ENCODE measurements at places on chromosomes 12 and 14.

DNA sequence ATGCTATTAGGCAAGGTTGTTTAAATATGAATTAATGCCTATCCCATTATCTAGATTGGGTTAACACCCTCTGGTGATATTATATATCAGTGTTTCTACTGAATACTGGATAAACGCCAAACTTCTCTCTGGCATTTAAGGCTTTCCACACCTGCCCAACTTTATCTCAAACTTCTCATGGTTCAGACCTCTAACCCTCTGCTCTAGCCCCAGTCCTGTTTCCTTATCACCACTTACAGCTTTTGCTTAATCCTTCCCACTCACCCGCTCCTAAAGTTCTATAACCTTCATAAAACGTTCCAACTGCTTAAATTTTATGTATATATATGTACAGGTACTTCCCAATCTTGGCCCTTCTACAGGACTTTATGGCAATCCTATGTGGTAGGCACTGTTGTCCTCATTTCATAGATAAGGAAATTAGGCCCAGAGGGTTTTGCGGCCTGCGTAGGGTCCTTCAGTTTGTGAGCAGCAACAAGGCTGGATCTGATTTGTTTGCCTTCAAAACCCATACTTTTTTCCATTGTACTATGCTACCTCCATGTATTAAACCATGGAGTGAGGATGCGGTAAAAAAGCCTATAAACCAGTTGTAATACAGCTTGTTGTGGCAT, 1.2 kb downstream of the LPCAT3 start:
- no peak for DNase-seq

DNA sequence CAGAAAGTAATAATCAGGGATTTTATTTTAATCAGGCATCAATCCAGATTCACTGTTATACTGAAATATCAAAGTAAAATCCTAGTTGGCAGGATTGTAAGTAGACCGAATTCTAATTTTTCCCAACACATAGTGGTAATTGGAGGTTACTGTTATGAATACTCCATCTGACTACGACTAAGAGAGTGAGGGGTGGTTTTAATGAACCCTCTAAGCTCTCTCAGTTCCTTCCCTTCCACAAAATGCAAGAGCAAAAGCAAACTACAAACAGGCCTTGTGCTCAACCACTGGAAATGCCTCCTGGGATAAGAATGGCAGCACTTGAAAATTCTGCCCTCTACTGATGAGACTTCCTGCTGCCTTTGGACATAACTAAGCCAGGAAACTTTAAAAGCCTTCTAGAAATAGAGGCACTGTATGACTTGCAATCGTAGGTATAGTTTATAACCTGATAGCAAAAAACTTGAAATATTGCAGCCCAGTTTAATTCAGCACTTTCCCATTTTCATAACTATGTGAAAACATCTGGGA, 184.8 kb downstream of the SLC16A7 start:
- DNase-seq, result no peak

DNA sequence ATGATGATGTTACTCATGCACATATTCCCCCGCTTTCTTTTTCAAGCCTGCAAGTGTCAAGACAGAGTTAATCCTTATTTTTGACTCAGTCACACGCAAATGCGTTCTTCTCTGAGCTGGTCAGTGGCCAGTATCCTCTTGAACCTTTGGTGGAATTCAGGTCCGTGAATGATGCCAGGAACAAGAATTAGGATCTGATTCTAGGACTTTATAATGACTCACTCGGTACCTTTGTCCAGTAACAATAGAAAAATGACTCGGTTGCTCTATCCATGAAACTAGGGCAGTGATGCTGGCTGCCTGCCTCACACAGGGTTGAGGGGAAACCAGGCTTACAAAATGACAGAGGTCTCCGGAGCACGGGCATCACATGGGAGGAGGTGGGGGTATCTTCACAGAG, 185.8 kb upstream of the NUDT4 start:
- no peak for DNase-seq

DNA sequence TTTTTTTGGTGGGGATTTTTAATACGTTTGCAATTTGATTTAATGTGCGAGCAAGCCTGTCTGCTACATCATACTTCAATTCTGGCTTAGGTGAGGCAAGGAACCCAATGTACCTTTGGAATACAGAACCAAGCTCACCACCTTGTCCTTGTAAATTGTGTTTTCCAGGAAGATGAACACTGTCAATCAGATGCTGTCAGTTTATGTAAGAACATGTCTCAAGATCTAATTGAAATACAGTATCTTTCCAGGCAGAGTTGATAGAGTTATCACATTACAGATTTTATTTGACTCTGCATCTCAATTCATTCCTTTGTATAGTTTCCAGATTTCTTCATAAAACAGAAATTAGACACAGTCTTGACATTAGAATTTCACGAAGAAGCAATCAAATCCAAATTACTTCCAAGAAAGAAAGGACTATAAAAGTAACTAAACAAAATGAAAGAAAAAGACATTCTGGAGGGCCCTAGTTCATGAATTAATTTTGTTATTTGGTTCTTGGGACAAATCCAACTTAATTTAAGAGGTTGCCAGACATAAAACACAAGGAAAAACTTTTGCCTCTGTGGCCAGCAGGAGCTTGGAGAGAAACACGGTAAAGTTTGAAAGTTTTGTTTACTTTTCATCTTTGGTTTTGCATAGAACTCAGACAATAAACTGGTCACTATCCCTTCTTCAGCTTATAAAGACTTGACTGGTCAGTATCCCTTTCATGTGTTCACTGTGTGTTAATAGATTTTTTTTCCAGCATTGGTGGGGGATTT, 16.4 kb upstream of the MED13L start:
- no peak for DNase-seq

DNA sequence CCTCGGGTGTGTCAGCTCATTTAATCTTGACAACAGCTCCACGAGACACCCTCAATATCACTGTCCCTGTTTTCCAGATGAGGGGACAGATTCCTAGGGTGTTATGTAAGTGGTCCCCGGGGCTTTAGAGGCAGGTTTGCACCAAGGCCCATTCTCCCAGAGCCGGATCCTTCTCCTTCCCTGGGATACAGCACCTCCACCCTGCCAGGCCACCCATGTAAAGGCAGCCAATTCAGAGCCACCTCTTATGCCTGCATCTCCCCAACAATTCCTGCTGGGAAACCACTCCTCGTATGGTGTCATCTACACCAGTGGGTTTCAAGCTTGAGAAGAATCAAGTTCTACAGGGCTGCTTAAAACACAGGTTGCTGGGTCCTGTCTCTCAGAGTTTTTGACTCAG, 4.1 kb upstream of the CYP46A1 start:
- no peak for DNase-seq

GRCh38 chr12:115763376-115763775, 514.1 kb downstream of the MED13L start:
- no peak for DNase-seq
